ENCODE measurements at places on chromosomes 7 and 10. TPM values are rescaled to one million over a fixed set of nuclear protein-coding genes. Genes with fewer than 3 reads are reported as not detected.

Gene GPRIN2
- total RNA-seq: not detected

Gene LRRN3
- total RNA-seq: 91.4 TPM

Gene ZEB1
- 38.0 TPM for total RNA-seq

Gene CXCL12
- total RNA-seq: not detected

GRCh38 chr7:121752706-121753105 lies 120.3 kb upstream of the PTPRZ1 start:
- no peak overlapping the region for H3K27ac ChIP-seq
- no peaks in the 10 kb centered on the region for H3K36me3 ChIP-seq
- H3K4me1 ChIP-seq: no peaks in the 10 kb centered on the region

DNA sequence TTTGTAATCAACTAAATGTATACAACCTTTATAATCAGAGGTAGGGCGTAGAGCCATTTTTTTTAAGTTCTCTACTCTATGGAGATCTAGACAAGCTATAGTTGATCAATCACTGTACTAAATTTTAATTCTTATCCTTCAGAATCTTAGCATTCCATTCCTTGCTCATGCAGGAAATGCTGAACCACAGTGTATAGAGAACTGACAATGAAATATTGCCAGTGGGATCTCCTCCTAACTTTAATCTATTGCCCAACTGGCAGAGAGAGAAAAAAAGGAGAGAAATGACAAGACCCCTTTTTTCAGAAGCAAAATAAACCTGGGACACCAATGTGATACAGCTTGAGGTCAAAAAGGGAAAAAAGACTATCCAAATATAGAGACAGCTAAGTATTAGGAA lies 26.4 kb upstream of the PPP3CB start:
- no peaks in the 10 kb centered on the region for H3K36me3 ChIP-seq
- no peak overlapping the region for H3K4me3 ChIP-seq
- no peaks in the 10 kb centered on the region for H3K27me3 ChIP-seq
- no peak for DNase-seq

DNA sequence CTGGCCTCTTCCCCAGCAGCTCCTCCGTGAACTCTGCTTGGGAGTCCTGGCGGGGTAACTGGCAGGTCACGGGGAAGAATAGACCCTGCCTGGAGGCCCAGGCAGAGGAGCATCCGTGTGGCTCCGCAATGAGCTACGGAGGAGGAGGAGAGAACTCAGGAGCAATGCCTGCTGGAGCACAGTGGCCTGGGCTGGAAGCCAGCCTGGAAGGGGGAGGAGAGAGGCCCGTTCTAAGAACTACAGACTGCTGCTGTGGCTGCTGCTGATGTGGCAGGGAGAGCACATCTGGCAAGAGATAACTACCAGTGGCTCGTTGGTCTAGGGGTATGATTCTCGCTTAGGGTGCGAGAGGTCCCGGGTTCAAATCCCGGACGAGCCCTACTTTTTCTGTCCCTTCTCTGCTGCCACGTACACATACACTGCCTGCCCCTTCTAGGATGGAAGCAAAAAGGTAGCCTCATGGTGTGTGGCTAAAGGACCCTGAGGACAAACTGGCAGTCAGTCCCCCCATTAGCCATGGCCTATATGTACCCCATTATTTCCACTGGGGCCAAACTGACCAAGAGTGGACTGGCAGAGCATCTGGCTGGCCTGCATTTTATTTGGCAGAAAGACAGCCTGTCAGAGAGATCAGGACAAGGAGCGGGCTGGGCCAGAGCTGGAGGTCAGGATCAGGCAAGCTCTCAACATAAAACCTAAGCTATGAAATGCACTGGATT lies 7.7 kb upstream of the OPN1SW start:
- no peaks in the 10 kb centered on the region for H3K36me3 ChIP-seq
- no peak overlapping the region for H3K4me3 ChIP-seq

DNA sequence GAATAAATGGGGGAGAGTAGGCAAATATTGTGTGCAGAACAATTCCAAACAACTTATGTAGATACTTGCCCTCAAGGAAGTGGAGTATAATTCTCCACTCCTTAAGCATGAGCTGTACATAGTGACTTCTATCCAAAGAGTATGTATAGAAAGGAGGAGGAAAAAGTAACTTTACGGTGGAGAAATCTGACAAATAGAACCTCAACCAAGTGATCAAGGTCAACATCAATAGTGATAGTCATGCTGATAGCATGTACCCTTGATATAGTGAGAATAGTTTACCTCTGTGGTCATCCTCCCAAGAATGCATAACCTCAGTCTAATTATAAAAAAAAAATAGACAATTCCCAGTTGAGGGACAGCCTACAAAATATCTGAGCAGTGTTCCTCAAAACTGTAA lies 89.1 kb upstream of the NANOS1 start:
- no peak overlapping the region for H3K4me3 ChIP-seq
- DNase-seq: no peak
- no peaks in the 10 kb centered on the region for H3K27me3 ChIP-seq
- no peak overlapping the region for H3K27ac ChIP-seq
